ENCODE measurements at places on chromosomes 3 and 15. TPM values are rescaled to one million over a fixed set of nuclear protein-coding genes. Genes with fewer than 3 reads are reported as not detected.

The TMCO5A gene
- total RNA-seq, result not detected

The ISG20 gene
- 17.2 TPM for total RNA-seq

The SPRED1 gene
- total RNA-seq, result 23.1 TPM

The SLC24A5 gene
- total RNA-seq, result under 0.01 TPM

The CCDC80 gene
- total RNA-seq, result 7.5 TPM

The IFRD2 gene
- 107 TPM for total RNA-seq

The CPLX3 gene
- total RNA-seq, result not detected

The GOLGA8J gene
- total RNA-seq, result not detected

The PCCB gene
- 59.8 TPM for total RNA-seq

The TGM5 gene
- not detected for total RNA-seq

The CNTN6 gene
- not detected for total RNA-seq

The NPAP1 gene
- not detected for total RNA-seq

The GUCA1C gene
- total RNA-seq, result not detected
